ENCODE measurements at places on chromosomes 3 and 15.

DNA sequence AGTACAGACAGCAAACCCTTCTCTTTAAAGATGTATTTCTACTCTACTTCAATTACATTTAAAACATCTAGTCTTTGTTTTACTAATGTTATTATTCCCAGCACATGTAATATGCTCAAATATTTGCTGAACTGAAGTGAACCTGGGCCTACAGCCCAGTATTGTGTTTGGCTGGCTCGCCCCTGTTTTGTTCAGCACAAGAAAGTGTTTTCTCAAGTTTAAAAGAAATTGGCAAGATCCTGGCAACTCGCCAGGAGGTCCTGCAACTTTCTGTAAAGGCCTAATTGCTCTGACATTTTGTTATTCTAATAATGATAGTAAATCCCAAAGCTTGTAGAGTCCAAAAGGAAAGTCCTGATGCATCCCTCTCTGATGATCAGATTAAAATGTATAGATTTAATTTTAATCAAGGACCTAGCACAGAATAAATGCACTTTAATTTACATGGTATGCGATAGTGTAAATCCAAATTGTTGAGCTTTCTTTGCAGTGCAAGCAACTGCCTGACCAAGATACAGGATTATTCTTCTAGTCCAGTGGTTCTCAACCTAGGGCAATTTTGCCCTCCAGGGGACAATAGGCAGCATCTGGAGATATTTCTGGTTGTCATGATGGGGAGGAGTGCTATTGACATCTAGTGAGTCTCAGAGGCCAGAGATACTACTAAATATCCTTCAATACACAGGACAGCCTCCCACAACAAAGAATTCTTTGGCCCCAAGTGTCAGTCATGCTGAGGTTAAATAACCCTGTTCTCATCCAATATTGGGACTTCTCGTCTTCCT, 35.7 kb upstream of the TMOD3 start:
- DNase-seq = no peak

DNA sequence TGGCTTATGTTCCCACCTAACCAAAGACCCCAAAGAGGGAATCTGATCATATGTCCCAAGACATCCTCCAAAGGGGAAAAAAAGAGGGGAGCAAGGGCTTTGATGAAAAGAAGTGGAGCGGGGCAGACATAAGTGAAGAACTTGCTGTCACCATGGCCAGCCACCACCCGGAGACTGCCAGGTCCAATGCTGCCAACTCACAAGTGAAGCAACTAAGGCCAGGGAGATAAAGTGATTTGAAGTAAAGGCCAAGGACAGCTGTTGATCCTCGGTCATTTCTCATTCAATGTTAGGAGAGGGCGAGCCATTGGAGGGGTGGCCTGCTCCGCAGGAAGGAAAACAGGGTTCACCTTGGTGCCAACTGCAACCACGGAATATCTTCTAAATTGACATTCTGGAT, 72.6 kb upstream of the C3orf80 start:
- no peak for DNase-seq

DNA sequence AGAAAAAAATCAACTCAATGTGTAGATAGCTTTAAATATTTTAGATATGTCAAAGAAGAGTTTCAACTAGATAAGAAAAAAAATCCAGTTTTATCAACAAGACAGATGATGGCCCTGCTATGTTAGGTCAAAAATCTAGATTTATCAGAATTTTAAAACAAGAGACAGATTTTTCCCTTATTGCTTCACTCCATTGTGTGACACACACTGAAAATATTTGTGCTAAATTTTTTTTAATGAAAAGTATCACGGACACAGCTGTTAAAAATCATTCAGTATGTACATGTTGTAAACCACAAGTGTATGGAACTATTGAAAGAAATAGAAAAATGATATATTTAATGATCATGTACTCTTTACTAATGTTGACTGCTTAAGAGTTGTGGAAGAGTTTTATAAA, 43.6 kb downstream of the FOXB1 start:
- DNase-seq = no peak

- DNase-seq = no peak
Observed at GRCh38 chr3:179432451-179432850, 18.8 kb downstream of the GNB4 start.

DNA sequence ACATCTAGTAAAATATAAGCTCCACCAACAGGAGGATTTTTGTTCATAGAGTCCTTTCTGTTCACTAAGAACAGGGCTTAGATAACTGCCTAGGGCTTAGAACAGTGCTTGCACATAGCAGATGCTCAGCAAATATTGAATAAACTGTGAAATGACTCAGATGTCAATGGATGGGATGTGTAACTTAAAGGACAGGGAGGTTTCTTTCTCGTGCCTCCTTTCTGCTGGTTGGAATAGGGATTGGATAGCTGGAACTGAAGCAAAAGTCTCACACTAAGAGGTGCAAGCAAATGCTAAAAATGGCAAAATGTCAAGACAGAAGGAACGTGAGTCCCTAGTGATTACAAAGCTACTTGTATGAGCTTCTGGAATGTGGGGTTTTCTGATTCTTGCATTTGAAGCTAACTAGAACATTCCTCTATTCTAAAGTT, 392.8 kb upstream of the WNT5A start:
- no peak for DNase-seq

DNA sequence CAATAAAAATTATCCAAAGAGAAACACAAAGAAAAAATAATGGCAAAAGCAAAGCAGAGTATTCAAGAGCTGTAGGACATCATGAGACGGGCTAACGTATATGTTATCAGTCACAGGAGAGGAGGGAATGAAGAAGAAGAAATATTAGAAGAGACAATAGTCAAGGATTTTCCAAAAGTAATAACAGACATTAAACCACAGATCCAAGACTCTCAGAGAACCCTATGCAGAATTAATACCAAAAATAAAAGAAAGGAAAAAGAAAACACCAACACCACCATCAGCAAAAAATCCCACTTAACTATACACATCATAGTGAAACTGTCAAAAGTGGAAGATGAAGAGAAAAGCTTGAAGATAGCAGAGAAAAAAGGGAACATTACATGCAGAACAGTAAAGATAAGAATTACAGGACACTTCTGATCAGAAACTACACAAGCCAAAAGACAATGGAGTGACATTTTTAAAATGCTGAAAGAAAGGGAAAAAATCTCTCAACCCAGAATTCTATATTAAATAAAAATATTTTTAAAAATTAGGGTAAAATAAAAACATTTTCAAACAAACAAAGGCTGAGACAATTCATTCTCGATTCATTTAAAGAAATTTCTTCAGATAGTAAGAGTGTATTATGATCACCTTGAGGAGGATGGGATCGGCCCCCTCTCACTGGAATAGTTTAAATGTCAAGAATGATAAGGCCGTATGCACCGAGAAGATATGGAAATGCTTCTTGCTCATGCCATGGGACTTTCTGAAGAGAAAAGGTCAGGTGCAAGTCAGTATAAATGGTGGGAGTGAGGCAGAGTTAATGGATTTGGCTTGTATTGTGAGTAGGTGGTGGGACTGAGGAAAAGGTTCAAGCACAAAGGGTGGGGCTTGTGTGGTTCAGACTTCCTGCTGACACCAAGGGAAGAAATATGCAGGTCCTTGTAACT, 28.5 kb downstream of the TM2D3 start:
- DNase-seq = no peak

DNA sequence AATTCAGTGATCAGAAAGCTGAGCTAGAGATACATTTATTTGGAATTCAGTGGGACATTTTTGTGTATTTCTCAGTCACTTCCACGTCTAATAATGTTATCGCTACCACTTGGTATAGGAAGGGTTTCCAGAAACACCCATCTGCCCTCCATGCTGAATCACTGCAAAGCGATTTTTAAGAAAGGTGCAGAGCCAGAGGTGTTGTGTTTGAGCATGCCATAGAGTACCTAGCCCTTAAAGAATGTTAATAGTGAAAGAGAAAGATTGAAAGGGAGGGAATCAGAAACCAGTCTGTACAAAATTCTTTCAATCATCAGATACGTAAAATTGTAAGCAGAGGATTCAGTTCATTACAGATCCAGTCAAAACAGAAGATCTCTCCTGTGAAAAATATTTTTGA, 80.1 kb upstream of the ARL6 start:
- no peak for DNase-seq

DNA sequence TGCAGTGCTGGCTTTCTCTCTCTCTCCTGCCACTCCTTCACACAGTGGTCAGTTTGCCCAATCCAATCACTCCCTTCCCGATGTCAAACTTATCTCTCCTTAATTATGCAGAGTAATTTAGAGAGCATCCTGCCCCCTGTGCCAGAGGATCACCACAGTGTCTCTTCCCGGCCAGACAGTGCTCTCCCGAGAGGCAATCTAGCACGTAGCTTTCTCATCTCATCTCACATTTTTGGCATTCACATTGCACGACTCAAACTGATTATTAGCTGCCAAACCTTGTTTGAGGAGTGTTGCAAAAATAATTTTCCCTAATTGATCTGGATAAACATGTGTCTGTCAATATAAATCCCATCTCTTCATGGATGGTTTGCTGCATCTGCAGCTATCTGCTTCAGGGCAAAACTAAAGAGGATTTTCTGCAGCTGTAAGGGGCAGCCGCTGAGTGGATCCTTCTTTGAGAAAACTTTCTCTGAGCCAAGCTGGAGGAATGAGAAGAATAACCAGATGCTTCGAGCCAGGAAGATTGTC, 37.8 kb downstream of the SSUH2 start:
- no peak for DNase-seq

GRCh38 chr3:189902230-189903186, 218.2 kb downstream of the P3H2 start:
- DNase-seq = no peak

- no peak for DNase-seq
Observed at GRCh38 chr3:169232863-169233262, 430.6 kb downstream of the MECOM start.

GRCh38 chr3:36250191-36250590, 130.1 kb upstream of the STAC start:
- DNase-seq = no peak

DNA sequence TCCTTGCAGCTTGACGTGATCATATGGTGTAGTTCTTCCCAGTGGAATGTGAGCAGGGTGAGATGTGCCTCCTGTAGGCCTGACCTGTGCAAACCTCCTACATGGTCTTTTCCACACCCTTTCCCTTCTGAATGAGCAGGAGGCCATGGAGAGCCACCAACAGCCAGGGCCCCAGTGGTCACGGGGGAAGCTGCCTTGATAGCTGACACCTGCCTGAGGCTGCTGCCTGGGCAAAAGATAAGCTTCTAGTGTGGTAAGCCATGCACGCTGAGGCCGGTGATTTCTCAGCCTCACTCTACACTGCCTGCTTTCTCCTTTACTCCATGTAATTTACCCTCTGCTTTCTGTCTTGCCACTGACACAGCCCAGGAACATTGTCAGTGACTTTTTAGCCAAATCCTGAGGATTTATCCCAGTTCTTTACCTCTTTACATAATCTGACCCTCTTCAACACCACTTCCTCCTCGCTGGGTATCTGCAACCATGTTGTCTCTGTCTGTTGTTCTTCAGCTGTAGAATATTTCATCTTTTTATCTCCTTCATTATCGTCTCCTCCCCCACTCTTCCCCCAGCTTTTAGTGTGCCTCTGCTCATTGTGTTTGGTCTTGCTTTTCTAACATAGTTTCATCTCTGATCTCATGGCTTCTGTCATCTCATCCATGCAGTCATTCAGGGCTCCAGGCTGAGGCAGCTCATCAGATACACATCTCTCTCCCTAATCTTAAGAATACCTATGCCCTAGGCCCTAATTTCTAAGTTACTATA, 11.2 kb upstream of the KBTBD12 start:
- DNase-seq = no peak
